CD4-positive, alpha-beta T cell treated with Interleukin-2 at 100 ng/mL for 4 hours (primary cell): ENCODE measurements at places on chromosomes 7 and 10.

GRCh38 chr7:92456236-92456635 is 9.0 kb downstream of the GATAD1 start:
- no peak for DNase-seq

GRCh38 chr7:107292591-107292990 is 123.8 kb downstream of the HBP1 start:
- no peak for DNase-seq

DNA sequence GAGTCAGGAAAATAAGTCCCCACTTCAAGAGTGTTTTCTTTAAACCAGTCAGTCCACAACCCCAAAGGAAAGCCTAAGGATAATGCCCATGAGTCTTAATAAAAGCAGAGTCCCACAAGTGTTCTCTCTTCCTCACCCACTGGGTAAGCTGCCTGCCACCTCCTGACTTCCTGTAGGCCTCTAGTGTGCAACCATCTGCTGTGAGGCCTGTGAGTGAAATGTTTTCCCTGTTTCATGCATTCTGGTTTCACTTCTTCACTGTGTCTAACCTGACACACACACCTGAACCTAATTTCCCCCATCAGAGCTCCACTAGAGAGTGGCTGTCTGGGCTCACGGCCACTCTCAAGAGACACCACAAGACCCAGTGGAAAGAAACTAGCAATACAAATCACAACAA is 38.9 kb upstream of the GDF10 start:
- DNase-seq: peak; percentile 46

- DNase-seq: no peak
Observed at GRCh38 chr10:70984986-70985722, 96.8 kb upstream of the PCBD1 start.

DNA sequence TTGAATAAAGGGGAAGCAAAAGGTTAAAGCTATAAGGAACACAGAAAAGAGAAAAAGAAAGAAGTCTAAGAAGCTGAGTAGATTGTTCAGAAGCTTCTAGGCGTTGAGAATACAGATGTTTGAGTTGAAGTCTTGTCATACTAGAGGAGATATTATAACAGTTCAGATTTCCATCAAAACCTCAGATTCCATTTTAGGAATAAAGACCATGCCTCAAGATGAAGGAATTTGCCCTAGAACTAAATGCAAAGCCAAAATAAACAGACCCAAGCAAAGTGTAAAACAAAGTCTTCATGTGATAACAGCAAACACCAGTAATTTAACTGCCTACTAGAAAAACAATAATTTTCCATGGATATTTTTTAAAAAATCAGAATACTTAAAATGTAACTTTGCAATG is 476.5 kb upstream of the POT1 start:
- DNase-seq: no peak

GRCh38 chr7:110296321-110296720 is 794.6 kb upstream of the LRRN3 start:
- no peak for DNase-seq

DNA sequence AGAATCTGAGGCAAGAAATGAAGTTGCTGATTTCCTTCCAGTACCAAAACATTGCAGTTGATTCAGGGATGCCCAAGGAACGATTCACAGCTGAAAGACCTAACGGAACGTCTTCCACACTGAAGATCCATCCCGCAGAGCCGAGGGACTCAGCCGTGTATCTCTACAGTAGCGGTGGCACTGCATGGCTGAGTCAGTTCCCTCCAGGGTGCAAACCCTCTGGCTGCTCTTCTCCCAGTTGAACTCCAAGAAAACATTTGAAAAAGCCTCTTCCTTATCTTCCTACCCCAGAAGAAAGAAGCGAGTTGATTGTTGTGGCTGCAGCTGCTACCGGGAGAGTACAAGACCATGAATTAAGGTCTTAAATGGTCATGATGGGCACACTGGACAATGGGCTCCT is 147.1 kb upstream of the PRSS1 start:
- DNase-seq: no peak
